ENCODE measurements at places on chromosomes 3 and 15.

DNA sequence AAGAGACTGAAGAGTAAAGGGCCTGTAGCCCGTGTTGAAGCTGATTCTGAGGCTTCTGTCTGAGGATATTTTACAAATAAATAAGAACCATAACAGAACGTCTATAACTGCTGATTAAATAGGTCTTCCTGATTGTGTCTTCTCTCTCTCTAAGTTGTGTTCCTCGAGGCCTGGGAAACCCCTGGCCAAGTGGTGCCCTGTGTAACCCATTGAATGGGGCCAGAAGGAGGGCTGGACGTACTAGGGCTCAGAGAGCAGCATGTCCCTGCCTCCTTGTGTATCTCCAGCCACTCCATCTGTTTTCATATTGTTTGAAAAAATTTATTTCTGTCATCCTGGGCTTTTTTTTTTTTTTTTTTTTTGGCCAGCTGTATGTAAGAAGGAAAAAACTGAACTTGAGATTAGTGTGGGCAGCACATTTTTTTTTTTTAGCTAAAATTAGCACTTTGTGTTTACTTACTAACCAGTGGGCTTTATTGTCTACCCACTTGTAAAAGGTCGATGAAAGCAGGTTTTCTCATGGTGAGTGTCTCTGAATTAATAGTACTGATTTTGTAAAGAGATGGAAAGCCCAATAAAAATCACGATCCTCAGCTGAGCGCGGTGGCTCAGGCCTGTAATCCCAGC is 10.7 kb downstream of the DHX30 start:
- no peak for DNase-seq

GRCh38 chr15:94239474-94239873 is 8.1 kb downstream of the MCTP2 start:
- no peak for DNase-seq

DNA sequence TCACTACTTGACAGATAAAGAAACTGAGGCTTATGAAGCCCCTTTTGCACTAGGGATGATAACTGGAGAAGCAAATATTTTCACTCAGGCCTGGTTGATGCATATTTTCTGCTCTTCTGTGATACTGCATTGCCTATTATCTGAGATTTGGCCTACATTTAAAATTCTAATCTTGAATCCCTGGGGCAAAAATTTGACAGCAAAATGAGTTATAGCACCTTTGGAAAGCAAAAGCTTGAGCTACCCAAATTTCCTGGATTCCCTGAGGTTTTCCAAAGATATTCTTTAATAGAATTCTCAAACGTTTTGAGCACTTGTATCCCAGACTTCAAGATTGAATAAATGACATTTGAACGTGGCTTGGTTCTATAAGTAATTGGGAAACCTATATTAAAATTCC is 86.1 kb downstream of the NAALADL2 start:
- no peak for DNase-seq

DNA sequence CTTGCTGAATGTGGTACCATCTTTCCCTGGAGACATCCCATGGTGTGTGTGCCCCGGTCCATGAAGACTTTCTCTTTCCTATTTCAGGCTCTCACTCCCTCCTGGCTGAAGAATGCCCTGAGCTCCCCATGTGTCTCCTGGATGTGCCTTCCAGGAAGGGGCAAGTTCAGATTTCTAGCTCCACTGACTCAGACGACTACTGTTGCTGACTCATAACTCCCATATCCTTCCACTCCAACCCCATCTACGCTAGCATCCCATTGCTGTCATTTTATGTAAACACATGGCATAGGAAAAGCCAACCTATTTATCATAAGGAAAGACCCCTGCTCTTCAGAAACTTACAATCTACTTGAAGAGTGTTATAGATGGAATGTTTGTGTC is 95.0 kb downstream of the ADCY5 start:
- DNase-seq, result no peak

GRCh38 chr3:103446953-103447629 is 1012.3 kb downstream of the ZPLD1 start:
- no peak for DNase-seq

GRCh38 chr3:69201658-69202057 is 79.3 kb upstream of the LMOD3 start:
- DNase-seq, result no peak

GRCh38 chr3:63909431-63909830 is 2.8 kb downstream of the SCAANT1 start:
- no peak for DNase-seq

GRCh38 chr3:141051443-141052200 is 475 bp downstream of the SPSB4 start:
- DNase-seq, result no peak

DNA sequence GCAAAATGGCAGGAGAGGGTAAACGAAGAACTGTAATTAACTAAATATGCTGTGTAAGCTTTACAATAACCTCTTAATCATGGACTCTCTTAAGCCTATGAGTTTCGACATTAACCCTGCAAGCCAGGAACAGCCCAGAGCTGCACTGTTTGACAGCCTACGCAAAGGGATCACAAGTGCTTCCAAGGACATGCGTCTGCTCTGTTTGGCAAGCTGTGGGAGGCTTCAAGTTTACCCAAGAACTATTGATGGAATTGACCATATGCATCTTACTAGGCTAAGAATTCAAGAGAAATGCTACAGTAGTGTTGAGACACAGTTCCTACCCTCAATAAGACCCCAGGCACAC is 66.0 kb downstream of the PDZRN3 start:
- DNase-seq, result no peak

- DNase-seq, result no peak
Measured at GRCh38 chr3:154794814-154795445, 285.2 kb upstream of the MME start.

DNA sequence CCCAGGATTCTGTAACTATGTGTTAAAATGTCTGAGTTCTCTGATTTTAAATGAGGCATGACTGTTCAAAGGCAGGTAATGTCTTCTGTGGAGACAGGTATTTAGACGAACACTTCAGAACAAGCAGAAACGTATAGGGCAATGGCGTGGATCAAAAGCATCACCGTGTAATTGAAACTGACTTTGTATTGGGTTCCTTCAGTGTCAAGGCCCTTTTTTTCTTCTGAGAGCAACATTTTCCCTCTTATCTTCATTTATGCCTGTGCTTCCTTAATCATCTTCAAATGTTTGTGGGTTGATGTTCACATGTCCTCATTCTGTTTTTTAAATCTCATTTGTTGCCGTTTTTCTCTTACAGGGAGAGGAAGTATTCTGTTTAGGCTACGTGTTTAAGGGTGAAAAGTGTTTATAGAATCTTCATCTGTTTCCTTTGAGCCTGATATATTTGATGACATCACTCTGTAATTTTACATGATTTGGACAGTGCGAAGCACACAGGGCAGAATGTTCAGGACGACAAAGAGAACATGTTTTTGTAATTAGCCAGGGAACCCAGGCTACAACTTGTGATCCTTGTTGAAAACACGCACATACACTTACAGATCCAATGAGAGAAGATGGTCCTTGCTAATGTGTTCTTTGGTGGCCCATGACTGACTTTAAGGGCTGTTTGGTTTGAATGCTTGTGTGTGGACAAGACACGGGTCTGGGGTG is 196.0 kb downstream of the LRTM1 start:
- no peak for DNase-seq

GRCh38 chr3:72270072-72270681 is 485.2 kb upstream of the PROK2 start:
- DNase-seq, result peak; percentile 67

DNA sequence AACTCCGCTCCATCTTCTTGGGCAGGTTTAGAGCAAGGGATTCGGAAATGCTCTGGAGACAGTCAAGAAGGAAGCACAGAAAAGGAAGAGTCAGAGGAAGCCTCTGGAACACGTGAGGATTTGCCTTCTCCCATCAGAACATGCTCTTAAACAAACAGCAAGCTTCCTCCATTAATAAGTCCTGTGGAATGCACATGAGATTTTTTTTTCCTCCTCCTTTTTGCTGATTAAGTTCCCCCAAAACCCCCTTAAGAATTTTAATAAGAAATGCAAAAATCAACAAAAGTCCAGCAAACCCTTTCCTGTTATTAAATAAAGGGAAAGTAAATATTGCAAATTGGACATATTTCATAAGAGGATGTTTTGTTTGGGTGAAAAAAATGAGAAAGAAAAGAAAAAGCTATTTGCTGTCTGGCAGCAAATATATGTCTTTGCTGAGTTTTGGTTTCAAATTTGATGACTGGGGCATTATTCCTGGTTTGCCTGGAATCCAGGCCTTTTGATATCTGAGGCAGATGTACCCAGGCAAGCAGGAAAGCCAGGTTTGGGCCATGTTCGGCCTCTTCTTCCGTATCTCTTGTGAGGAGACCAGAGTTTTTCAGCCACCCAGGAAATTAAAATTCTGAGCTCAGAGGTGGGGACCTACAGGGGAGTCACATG is 7.9 kb upstream of the TSEN2 start:
- no peak for DNase-seq

- DNase-seq, result no peak
Measured at GRCh38 chr3:81743096-81744025, 18.1 kb downstream of the GBE1 start.

- no peak for DNase-seq
Measured at GRCh38 chr3:97232393-97233034, 418.1 kb downstream of the EPHA6 start.

DNA sequence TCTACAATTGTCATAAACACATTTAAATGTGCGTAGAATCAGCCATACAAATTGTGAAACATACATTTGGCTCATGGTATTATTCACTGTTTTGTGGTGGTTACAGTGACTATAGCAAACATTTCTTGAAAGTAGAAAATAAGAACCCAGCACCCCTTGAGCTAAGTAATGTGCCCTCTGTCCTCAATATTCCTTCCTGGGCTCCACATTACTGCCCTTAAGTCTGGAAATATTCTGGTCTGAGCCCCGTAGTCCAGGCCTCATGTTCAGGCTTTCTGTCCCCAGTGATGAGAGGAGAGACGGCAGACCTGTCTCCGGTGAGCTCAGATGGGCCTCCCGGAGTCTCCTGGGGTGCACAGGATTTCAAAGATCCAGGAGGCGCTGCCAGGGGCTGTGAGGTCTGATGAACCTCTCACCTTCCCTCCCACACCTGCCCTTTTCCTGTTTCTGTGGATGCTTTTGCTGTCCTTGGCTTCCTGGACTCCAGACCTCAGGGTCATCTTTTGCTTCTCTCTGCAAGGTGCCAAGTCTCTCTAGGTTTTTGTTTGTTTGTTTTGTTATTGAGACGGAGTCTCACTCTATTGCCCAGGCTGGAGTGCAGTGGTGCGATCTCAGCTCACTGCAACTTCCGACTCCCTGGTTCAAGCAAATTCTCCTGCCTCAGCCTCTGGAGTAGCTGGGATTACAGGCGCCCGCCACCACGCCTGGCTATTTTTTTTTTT is 8.8 kb upstream of the MUC20 start:
- no peak for DNase-seq

GRCh38 chr3:30131191-30131590 is 475.2 kb upstream of the TGFBR2 start:
- DNase-seq, result no peak

DNA sequence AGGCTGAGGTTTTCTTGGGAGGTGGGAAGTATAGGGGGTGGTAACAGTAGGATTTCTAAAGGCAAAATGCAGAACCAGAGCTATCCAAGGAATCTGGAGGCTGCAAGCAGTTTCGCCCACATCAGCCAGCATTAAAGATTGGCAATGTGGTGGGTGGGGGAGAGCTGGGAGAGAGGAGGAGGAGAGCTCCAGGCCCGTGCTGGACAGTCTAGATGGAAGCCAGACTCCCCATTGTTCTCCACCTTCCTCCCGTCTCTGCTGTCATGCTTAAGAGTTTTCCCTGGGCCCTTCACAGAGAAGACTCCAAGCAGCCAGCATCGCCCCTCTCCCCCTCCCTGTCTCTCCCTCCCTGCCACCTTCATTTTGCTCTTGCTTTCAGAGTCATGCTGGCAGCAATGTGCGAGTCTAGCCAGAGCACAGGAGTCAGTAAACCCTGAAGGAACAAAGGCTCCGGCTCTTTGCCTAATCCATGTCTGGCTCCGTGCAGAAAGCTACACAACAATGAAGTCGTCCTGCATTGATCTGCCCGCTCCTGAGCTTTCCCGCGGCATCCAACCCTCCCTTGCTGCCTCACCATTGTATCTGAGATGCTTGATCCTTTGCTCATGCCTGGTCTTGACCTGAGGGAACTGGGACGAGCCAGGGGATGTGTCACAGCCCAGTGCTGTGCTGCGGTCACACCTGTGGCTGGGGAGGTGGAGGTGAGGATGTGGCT is 282.9 kb downstream of the NTRK3 start:
- DNase-seq, result no peak

DNA sequence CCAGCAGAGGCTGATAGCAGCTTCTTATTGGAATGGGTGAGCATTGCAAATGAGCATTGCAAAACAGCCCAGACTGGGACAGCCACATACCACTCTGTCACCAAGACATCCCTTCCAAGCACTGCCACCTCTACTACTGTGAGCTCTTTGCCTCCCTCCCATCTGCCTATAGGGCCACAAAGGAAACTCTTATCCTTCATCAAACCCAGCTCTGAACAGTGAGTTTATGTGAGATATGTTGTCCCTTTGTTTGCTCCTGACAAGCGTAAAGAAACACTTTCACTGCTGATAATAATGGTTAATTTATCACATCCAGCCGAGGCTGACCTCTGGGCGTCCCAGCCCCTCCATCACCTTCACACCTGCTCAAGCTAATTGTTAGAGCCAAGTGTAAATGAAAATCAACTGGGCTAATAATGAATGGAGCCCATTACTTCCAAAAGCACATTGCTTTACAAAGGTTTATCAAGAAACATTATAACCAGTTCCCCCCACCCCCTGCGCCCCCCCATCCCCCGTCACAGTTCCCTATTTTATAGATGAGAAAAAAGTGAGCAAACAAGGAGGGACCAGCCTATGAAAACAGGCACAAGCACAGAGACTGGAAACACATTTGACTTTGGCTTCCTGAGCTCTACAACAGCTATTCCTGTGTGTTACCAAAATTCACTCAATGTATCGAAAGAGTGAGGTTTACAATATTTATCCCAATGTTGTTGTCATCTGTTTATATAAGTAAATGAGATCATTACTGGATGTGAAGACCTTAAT is 146.3 kb downstream of the ANXA2 start:
- no peak for DNase-seq

DNA sequence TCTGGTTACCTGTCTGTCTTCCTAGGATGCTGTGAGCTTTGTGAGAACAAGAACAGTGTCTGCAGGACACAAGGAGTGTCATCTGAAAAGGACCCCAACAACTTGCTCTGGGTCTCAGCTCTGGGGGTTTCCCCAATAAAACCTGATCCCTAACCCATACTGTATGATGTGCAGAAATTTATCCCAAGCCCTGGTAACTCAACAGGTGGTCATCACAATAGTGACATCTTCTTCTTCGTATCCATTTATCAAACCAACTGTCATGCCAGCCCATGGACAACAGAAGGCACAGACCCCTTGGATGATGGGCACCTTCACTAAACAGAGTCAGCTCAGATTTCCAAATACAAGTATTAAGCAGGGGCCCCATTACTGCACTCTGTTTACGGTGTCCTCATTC is 127.5 kb downstream of the UACA start:
- DNase-seq, result no peak

Measured in LoVo (cell line).